ENCODE measurements at places on chromosomes 1 and 21.

GRCh38 chr1:31754397-31754796 lies 9.7 kb downstream of the ADGRB2 start:
- peak; percentile 47 for DNase-seq

- DNase-seq = no peak
These were observed 16.3 kb downstream of the ACBD6 start for GRCh38 chr1:180486092-180486491.

- no peak for DNase-seq
These were observed 374.0 kb downstream of the LMX1A start for GRCh38 chr1:164982545-164982944.

DNA sequence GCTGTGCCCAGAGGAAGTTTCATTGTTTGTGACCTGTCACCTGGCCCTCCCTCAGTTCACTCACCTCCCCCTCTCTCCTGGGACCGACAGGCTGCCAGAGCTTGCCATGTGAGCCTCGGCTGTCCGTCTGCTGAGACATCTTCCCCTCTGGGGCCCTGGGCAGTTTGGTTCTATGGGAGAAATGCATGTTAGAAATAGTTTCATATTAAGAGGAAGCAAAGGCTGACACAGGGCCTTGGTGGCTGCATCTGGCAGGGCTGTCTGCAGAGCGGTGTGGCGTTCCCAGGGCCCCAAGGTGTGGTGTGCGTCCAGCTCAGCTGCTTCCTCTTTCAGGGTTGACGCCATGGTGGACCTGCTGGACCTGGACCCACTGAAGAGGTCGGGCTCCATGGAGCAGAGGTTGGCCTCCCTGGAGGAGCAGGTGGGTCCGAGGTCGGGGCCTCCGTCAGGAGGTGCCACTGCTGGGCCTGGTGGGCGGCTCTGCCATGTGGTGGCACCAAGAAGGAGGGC lies 31.9 kb upstream of the LRRC3 start:
- no peak for DNase-seq
